ENCODE measurements at places on chromosomes 16 and 17.

DNA sequence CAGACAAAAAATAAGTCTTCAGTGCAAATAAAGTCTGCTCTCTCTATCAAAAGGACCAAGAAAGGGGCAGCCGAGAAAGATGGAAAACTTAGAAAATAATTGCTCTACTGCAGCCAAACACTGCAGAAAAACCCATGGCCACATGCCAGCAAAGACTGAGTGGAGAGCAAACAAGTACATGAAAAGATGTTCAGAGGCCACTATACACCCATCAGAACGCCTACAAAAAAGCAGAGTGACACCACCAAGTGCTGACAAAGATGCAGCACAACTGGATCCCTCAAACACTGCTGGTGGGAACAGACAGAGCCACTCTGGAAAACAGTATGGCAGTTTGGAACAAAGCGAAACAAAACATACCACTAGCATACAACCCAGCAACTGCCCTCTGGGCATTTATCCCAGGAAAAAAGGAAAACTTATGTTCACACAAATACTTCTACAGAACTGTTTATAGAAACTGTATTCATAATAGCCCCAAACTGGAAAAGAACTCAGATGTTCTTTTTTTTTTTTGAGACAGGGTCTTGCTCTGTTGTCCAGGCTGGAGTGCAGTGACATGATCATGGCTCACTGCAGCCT lies 36.7 kb downstream of the KIAA0753 start:
- DNase-seq, result no peak

GRCh38 chr17:77127735-77128361 lies 12.9 kb upstream of the SEC14L1 start:
- peak; percentile 73 for DNase-seq

GRCh38 chr16:88969361-88969831 lies 7.6 kb downstream of the CBFA2T3 start:
- DNase-seq, result no peak

- no peak for DNase-seq
These were observed 14.4 kb downstream of the FA2H start for GRCh38 chr16:74760007-74760767.

- DNase-seq, result no peak
These were observed 33.1 kb downstream of the FOXL1 start for GRCh38 chr16:86611525-86611855.

- DNase-seq, result no peak
These were observed 43.9 kb downstream of the TMEM186 start for GRCh38 chr16:8753416-8754054.

Data from CD4-positive, alpha-beta T cell treated with Interleukin-17A for 1 hour (primary cell).